Stimulated activated CD4-positive, alpha-beta T cell treated with anti-CD3 and anti-CD28 coated beads, Interleukin-1b, Interleukin-23, amount 100 ng/mL, for 1 hour (primary cell): ENCODE measurements at places on chromosomes 6 and 20.

- no peak for DNase-seq
These were observed 3.6 kb downstream of the CCND3 start for GRCh38 chr6:41937861-41938574.

- DNase-seq, result peak; percentile 59
These were observed 16.1 kb upstream of the ZNF217 start for GRCh38 chr20:53609491-53610445.

GRCh38 chr20:8663424-8663823 lies 405.5 kb upstream of the PLCB4 start:
- DNase-seq, result no peak

GRCh38 chr6:31597006-31597405 lies 4.2 kb upstream of the NCR3 start:
- no peak for DNase-seq

GRCh38 chr6:40315060-40315459 lies 272.1 kb downstream of the LRFN2 start:
- DNase-seq, result no peak

- no peak for DNase-seq
These were observed 331.6 kb downstream of the RNGTT start for GRCh38 chr6:88631830-88632229.

GRCh38 chr6:89830170-89830809 lies 610 bp downstream of the CASP8AP2 start:
- DNase-seq, result no peak

GRCh38 chr6:92371211-92372208 lies 1047.8 kb downstream of the EPHA7 start:
- DNase-seq, result no peak

- DNase-seq, result no peak
These were observed 13.1 kb downstream of the ZNF341 start for GRCh38 chr20:33744773-33745385.

GRCh38 chr20:33663161-33664084 lies 1.3 kb downstream of the C20orf144 start:
- DNase-seq, result peak; percentile 63

DNA sequence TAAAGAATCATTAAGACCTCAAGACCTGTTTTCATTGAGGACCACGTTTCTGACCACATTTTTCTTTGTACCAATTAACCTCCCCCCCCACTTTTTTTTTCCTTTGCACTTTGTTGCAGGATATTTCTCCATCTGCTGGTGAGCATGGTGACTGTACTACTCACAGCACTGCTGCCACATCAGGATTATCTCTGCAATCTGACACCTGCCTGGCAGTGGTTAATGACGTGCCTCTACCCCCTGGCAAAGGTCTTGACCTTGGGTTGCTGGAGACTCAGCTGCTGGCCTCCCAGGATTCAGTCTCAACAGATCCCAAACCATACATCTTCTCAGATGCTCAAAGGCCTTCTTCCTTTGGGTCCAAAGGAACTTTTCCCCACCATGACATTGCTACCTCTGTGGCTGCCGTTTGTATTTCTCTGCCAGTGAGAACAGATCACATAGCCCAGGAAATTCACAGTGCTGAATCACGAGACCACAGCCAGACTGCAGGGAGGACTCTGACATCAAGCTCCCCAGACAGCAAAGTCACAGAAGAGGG lies 46.6 kb upstream of the EDN3 start:
- DNase-seq, result no peak

- DNase-seq, result no peak
These were observed 774.5 kb downstream of the EYS start for GRCh38 chr6:64932486-64932885.
